ENCODE measurements at places on chromosomes 11 and 22. TPM values are rescaled to one million over a fixed set of nuclear protein-coding genes. Genes with fewer than 3 reads are reported as not detected.
A peak's percentile ranks its signal among the peaks of the same experiment; 100 is the strongest.

Gene SUSD2
- 0.83 TPM for total RNA-seq

Gene CASP1
- total RNA-seq: 21.1 TPM

Gene HPX
- 1.2 TPM for total RNA-seq

Gene MMP11
- total RNA-seq: 0.69 TPM

Gene PKDREJ
- total RNA-seq: not detected

Gene CNTF
- total RNA-seq: 4.1 TPM

Gene FOSL1
- total RNA-seq: 31.7 TPM

Gene ADM2
- 4.9 TPM for total RNA-seq

Gene POTEH
- not detected for total RNA-seq

Gene TYR
- total RNA-seq: not detected

Gene KCTD14
- total RNA-seq: 0.16 TPM

Gene TMEM191B
- not detected for total RNA-seq

Gene MGAT3
- total RNA-seq: 1.2 TPM

Gene INCENP
- 94.3 TPM for total RNA-seq

Gene GAL3ST1
- total RNA-seq: not detected

DNA sequence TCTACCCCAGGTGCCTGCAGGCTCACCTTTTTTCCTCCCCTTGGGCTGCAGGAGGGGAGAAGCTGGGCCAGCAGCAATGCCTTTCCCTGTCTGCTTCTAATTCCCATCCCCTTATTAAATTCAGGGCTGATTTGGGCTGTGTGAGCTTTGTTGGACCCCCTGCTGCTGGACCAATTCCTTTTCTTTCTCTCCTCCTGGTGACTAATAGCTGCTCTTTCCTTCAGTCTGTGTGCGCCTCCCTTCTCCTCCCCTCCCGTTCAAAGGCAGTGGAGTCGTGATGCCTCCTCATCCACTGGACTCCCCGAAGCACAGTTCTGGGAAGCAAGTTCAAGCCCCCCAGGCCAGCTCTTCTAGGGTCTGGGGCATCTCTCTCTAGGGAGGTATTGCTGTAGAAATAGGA, 567.9 kb upstream of the CADM1 start:
- DNase-seq: no peak
- no peaks in the 10 kb centered on the region for H3K4me1 ChIP-seq
- H3K4me3 ChIP-seq: no peak overlapping the region

GRCh38 chr22:49583341-49583740, 244.3 kb downstream of the BRD1 start:
- H3K27ac ChIP-seq: no peak overlapping the region
- no peaks in the 10 kb centered on the region for H3K4me1 ChIP-seq
- H3K27me3 ChIP-seq: no peaks in the 10 kb centered on the region
- DNase-seq: no peak
- no peak overlapping the region for H3K4me3 ChIP-seq

- no peaks in the 10 kb centered on the region for H3K27me3 ChIP-seq
- H3K27ac ChIP-seq: no peak overlapping the region
- no peaks in the 10 kb centered on the region for H3K36me3 ChIP-seq
- DNase-seq: no peak
Measured at GRCh38 chr22:47193606-47194329, 431.3 kb downstream of the TBC1D22A start.

DNA sequence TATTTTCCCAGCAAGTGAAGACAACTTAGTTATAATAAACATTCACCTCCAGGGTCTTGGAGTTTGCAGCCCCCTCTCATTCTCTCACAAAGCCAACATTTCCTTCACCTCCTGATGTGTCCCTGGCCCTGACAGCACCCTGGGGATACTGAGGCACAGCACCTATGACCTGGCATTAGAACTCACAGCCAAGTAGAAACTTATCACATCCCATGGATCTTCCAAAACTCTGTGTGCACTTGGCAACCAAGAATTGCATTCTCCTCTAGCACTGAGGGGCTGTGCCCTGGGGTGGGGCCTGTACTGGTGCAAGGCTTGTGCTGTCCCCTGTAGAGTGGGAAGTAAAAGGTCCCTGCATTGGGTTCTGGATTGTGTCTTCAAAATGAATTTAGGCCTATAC, 116.7 kb upstream of the IGLL5 start:
- H3K27ac ChIP-seq: no peak overlapping the region
- no peak for DNase-seq
- H3K27me3 ChIP-seq: peaks cover 16% of the 10 kb centered on the region
- H3K4me3 ChIP-seq: no peak overlapping the region

DNA sequence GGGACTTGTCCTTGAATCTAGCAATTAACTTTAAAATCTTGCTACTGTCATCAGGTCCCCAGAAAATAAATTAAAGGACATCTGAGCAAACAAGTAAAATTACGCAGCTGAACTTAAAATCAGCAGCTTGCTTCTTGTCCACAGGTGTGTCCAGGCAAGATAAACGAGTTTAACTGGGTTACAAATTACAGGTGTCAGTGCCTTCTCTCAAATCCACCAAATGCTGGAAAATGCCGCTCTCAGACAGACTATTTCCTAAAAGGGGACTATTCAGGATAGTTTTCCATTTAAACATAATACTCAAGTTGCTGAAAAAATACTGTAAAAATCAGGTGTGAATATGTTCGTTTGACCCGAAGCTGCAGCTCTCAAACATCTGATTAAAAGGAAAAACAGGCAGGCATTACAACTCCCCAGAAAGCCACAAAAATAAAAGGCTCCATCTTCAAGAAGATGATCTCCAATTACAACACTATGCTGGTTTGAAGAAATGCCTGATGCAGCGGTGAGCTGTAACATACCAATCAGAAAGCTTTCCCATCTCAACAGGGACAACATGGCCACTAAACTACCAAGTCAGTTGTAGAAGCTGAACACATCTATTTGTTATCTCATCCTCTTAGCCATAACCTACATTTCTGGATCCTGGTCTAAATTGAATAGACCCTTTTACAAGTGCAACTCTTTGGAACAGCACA, 82.1 kb downstream of the CADM1 start:
- DNase-seq: no peak
- no peaks in the 10 kb centered on the region for H3K36me3 ChIP-seq
- H3K4me3 ChIP-seq: no peak overlapping the region
- no peaks in the 10 kb centered on the region for H3K4me1 ChIP-seq

GRCh38 chr22:17851759-17852158, 77.5 kb upstream of the BID start:
- DNase-seq: no peak
- H3K4me1 ChIP-seq: no peaks in the 10 kb centered on the region
- no peaks in the 10 kb centered on the region for H3K36me3 ChIP-seq
- H3K4me3 ChIP-seq: no peak overlapping the region

- H3K4me3 ChIP-seq: peak overlapping the region; percentile 9
- DNase-seq: no peak
- H3K4me1 ChIP-seq: peaks cover 33% of the 10 kb centered on the region
- no peak overlapping the region for H3K27ac ChIP-seq
Measured at GRCh38 chr11:35664977-35665441, 2.4 kb downstream of the TRIM44 start.

DNA sequence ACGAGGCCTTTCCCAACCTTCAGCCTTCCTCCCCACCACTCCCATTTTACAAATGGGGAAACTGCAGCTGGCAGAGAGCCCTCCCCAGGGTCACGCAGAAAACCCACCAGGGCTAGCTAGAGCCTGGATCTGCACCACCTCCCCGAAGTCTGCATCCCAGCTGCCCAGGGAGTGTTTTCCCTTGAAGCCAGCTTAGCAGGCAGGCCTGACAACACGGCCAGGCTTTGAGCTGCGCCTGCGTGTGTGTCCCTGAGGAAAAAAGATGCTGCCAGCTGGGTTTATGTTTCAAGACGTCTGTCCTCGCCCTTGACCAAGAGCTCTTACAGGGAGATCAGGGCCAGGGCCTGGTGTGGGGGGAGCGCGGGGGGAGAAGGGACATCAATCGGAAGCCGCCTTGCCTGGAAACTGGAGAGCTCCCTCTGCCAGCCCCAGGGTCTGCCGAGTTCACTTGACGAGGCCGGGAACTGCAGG, 20.3 kb downstream of the WNT11 start:
- H3K27ac ChIP-seq: no peak overlapping the region
- H3K4me1 ChIP-seq: no peaks in the 10 kb centered on the region
- no peaks in the 10 kb centered on the region for H3K36me3 ChIP-seq
- no peak overlapping the region for H3K4me3 ChIP-seq
- H3K27me3 ChIP-seq: peaks cover 5% of the 10 kb centered on the region

DNA sequence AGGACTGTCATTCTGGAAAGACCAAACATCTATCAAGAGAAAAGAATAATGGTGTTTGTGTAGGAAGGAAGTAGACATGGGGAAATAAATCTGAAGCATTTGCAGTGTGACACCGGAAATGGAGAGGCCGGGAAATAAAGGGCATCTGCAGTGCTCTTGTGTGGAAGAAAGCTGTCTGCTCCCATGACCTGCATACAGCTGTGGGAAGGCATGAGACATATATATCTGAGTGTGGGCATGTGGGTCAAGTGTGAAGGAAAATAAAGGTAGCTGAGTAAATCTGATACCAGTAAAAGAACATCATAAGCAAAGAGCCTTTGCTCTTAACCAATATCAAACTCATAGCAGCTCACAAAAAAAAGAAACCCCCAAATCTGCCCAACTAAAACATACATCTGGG, 72.1 kb upstream of the OR5AK2 start:
- H3K27me3 ChIP-seq: no peaks in the 10 kb centered on the region
- no peak for DNase-seq
- H3K4me3 ChIP-seq: no peak overlapping the region
- H3K4me1 ChIP-seq: peaks cover 7% of the 10 kb centered on the region

DNA sequence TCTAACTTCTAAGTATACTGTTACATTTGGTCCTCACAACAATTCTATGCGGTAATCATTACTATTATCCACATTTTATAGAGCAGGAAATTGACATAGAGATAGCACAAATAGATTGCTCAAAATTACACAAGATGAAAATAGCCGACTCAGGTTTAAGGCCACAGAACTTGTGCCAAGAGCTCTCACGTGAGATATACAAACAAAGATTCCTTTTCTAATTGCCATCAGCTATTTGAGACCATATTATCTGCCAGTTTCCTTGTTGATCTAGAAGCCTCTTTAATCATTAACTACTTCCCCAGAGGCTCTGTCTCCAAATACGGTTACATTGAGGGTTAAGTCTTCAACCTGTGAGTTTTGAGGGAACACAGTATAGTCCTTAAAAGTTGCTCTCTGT, 61.0 kb upstream of the GLYATL1B start:
- H3K27ac ChIP-seq: no peak overlapping the region
- H3K36me3 ChIP-seq: no peaks in the 10 kb centered on the region
- H3K4me1 ChIP-seq: no peaks in the 10 kb centered on the region
- H3K4me3 ChIP-seq: no peak overlapping the region
- peaks cover 3% of the 10 kb centered on the region for H3K27me3 ChIP-seq

GRCh38 chr22:31098632-31099110, 8.7 kb downstream of the SELENOM start:
- no peak overlapping the region for H3K4me3 ChIP-seq
- H3K36me3 ChIP-seq: peaks cover 4% of the 10 kb centered on the region
- no peaks in the 10 kb centered on the region for H3K4me1 ChIP-seq
- no peak for DNase-seq
- H3K27ac ChIP-seq: no peak overlapping the region
- no peaks in the 10 kb centered on the region for H3K27me3 ChIP-seq

DNA sequence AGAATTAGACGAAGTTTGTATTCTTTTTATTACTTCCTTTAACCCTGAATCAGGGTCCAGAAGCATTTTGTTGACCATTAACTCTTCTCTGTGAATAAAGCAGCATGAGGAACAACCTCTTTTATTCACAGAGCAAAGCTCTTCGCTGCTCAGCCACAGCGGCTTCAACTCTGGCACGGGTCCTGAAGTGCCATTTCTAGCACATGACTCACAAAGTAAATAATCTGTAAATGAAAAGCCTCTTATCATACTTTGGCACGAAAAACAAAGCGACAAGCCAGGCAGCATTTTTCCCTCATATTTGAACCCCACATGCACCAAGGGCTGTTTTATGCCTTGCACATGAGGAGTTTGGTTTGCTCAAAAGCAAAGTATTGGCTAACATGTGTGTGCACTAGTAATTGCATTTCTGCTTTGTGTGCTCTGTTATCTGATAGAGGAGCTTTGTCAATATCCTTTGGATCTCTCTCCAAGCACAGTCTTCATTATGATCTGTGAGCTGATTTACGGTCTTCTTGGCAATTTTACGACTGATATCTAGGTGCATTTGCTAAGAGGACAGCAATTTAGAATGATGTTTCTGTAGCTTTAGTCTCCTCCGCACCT, 33.0 kb upstream of the APOBEC3A start:
- no peak overlapping the region for H3K27ac ChIP-seq
- no peak for DNase-seq

- H3K36me3 ChIP-seq: no peaks in the 10 kb centered on the region
- DNase-seq: no peak
- H3K4me3 ChIP-seq: no peak overlapping the region
- no peak overlapping the region for H3K27ac ChIP-seq
Measured at GRCh38 chr22:19187716-19188563, 9.4 kb upstream of the SLC25A1 start.

DNA sequence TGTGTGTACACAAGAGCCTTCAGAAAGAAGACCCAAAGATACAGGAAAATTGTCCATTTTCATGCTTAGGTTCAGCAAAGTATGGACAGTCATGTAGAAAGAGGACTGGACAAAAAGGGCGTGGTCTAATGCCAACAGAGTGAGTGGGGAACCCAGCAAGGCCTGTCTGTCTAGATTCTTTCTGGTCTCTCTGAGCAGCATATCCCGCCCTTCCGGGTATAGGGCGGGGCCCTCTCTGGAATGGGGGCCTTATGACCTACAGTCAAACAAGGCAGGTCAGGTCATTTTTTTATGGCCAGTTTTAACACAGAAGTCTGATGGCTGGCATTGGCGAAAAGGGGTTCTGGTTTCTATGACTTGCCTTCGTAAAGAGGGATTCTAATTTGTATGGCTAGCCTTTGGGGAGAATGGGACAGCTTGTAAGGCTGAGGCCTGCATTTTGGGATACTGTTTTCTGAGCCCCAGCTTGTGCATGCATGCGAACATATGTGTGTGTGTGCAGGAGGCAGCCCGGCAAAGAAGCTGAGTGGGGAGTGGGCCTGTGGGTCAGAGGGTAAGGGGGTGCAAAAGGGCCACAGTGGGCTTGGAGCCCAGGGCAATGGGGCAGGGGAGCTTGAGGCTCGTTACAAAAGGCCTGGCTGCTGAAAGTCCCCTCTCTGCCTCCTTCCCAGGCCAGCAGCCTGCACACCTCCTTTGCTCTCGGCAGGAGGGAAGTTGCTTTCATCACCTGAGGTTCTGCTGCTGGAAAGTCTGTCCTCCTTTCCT, 130.5 kb upstream of the B3GAT1 start:
- peaks cover 7% of the 10 kb centered on the region for H3K27me3 ChIP-seq
- H3K4me3 ChIP-seq: no peak overlapping the region
- no peaks in the 10 kb centered on the region for H3K4me1 ChIP-seq
- no peaks in the 10 kb centered on the region for H3K36me3 ChIP-seq

- H3K27ac ChIP-seq: no peak overlapping the region
- no peak overlapping the region for H3K4me3 ChIP-seq
- H3K36me3 ChIP-seq: no peaks in the 10 kb centered on the region
- no peaks in the 10 kb centered on the region for H3K4me1 ChIP-seq
Measured at GRCh38 chr11:16223558-16223957, 132.8 kb downstream of the SOX6 start.

- H3K4me1 ChIP-seq: peaks cover 28% of the 10 kb centered on the region
- DNase-seq: no peak
- peaks cover 1% of the 10 kb centered on the region for H3K36me3 ChIP-seq
- H3K27ac ChIP-seq: peak overlapping the region; percentile 44
Measured at GRCh38 chr11:64230985-64231365, 627 bp downstream of the DNAJC4 start.

All from activated T-helper 1 cell treated with anti-CD3 and anti-CD28 coated beads, Interleukin-12 subunit alpha, Interleukin-12 subunit beta, Interleukin-2, Interleukin-4 antibody, amounts not matched to agents 30 ng/mL and 10 ng/mL and 1 ng/mL, durations not matched to agents 14 hours and 24 hours and 36 hours (primary cell).